ENCODE measurements at places on chromosomes 1 and 21. TPM values are rescaled to one million over a fixed set of nuclear protein-coding genes. Genes with fewer than 3 reads are reported as not detected.

The RGS4 gene
- polyA plus RNA-seq = 8.1 TPM

The SMCP gene
- not detected for polyA plus RNA-seq

The NPPA gene
- 1.8 TPM for polyA plus RNA-seq

The C1orf141 gene
- polyA plus RNA-seq = 0.22 TPM

The UTS2 gene
- polyA plus RNA-seq = 0.36 TPM

The CYP4Z1 gene
- 0.03 TPM for polyA plus RNA-seq

The COL16A1 gene
- 188 TPM for polyA plus RNA-seq

DNA sequence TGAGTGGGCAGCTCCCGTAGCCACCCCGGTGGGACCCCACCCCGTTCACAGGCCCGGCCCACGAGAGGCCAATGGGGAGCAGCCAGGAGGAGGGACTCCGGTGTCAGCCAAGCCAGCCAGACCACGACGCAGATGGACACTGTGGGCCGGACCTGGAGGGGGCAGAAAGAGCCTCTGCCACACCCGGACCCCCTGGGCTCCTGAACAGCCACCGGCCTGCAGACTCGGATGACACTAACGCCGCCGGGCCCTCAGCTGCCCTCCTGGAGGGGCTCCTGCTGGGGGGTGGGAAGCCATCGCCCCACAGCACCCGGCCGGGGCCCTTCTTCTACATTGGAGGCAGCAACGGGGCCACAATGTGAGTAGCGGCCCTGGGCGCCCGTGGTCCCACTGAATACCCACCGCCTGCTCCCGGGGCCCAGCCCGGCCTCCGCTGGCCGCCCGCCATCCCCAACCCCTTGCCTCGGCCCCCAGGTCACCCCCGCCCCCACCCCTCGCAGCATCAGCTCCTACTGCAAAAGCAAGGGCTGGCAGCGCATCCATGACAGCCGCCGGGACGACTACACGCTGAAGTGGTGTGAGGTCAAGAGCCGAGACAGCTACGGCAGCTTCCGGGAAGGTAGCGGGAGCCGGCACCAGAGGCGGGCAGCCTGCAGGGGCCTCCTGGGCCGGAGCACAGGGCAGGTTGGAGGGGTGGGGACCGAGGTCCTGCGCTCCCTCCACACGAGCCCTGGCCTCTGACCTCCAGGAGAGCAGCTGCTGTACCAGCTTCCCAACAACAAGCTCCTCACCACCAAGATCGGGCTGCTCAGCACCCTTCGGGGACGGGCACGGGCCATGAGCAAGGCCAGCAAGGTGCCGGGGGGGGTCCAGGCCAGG lies 6.5 kb downstream of the TTLL10 start:
- H3K27me3 ChIP-seq = peaks cover 8% of the 10 kb centered on the region
- no peak overlapping the region for H3K4me3 ChIP-seq
- no peaks in the 10 kb centered on the region for H3K4me1 ChIP-seq
- H3K27ac ChIP-seq = no peak overlapping the region
- no peaks in the 10 kb centered on the region for H3K36me3 ChIP-seq

DNA sequence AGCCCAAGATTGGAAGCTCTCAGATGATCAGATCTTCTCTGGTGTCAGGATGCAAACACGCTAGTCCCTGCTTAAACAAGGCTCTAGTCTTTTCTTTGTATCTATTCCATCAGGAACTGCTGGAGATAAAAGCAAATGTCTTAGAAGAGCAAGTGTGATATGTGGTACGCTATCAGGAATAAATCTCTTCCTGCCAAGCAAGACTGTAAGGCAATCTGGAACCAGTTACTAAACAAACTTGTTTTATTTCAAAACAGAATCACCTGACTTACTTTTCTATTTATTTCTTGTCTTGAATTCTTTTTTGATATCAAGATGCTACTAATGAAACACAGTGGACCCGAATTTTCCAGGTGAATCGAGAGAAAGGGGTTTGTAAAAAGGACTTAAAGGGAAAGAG lies 139.9 kb upstream of the ZNF644 start:
- no peaks in the 10 kb centered on the region for H3K27me3 ChIP-seq
- no peak overlapping the region for H3K4me3 ChIP-seq
- H3K4me1 ChIP-seq = no peaks in the 10 kb centered on the region
- no peak for DNase-seq
- no peaks in the 10 kb centered on the region for H3K36me3 ChIP-seq

GRCh38 chr1:206575165-206575893 lies 36.9 kb downstream of the EIF2D start:
- H3K27ac ChIP-seq = peak overlapping the region; percentile 32
- peak; percentile 39 for DNase-seq
- no peaks in the 10 kb centered on the region for H3K36me3 ChIP-seq
- H3K27me3 ChIP-seq = no peaks in the 10 kb centered on the region

- no peak overlapping the region for H3K27ac ChIP-seq
- no peak for DNase-seq
- no peaks in the 10 kb centered on the region for H3K4me1 ChIP-seq
- H3K4me3 ChIP-seq = no peak overlapping the region
- H3K36me3 ChIP-seq = no peaks in the 10 kb centered on the region
Observed at GRCh38 chr21:45122432-45123132, 48.2 kb downstream of the ADARB1 start.

DNA sequence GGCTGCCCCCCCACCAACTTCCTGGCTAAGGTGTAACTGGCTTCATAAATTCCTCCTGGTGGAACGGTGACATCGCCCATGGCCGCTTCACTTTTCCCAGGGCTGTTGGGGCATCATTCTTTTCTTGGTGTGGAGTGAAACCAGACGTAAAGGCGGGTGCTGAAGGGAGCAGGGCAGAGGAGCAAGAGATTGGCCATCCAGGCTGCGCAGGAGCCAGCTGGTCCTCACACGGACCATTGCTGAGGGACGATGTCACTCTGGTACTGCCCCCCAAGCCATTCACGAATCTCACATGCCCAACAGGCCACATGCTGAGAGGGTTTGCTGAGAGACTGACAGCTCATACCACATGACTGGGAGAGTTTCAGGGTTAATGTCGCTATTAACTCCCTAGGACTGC lies 10.5 kb upstream of the PKP1 start:
- peaks cover 36% of the 10 kb centered on the region for H3K27me3 ChIP-seq
- no peak overlapping the region for H3K4me3 ChIP-seq
- H3K4me1 ChIP-seq = no peaks in the 10 kb centered on the region
- DNase-seq = no peak
- no peak overlapping the region for H3K27ac ChIP-seq

- peak; percentile 57 for DNase-seq
- no peak overlapping the region for H3K27ac ChIP-seq
- no peaks in the 10 kb centered on the region for H3K36me3 ChIP-seq
- no peak overlapping the region for H3K4me3 ChIP-seq
Observed at GRCh38 chr1:181119093-181119989, 30.8 kb downstream of the IER5 start.

DNA sequence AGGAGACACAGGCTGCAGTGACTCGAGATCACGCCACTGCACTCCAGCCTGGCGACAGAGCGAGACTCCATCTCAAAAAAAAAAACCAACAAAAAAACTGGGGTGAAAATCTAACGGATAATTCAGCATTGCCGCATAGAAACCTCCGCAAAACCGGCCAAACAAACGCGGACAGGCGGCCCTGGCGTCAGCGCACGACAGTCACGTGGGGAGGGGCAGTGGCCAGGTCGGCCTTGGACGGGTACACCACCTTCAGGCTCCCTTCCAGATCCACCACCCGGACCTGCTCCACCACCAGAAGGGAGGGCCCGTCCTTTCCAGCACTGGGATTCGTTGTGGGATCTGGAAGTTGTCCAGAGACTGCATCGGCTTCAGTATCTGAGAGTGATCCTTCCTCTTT lies 8.4 kb downstream of the SMIM1 start:
- no peak for DNase-seq
- peaks cover 61% of the 10 kb centered on the region for H3K36me3 ChIP-seq
- H3K4me1 ChIP-seq = peaks cover 10% of the 10 kb centered on the region

DNA sequence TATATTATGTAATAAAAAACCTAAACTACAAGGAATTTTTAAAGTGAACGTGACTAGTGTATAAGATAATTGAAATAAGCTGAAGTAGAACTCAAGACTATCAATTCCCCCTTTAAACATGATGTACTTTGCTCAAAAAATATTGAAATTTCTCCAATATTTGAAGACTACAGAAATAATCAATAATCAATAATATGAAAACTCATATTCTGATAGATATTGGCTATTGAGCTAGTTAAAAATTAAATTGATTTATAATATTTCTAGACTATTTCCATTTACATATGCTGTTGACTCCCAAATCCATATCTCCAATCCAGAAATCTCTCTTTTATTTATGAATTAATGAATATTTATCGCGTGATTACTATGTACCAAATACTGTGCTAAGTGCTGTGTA lies 133.2 kb downstream of the USH2A start:
- DNase-seq = no peak
- no peak overlapping the region for H3K4me3 ChIP-seq
- H3K27ac ChIP-seq = no peak overlapping the region
- no peaks in the 10 kb centered on the region for H3K4me1 ChIP-seq

DNA sequence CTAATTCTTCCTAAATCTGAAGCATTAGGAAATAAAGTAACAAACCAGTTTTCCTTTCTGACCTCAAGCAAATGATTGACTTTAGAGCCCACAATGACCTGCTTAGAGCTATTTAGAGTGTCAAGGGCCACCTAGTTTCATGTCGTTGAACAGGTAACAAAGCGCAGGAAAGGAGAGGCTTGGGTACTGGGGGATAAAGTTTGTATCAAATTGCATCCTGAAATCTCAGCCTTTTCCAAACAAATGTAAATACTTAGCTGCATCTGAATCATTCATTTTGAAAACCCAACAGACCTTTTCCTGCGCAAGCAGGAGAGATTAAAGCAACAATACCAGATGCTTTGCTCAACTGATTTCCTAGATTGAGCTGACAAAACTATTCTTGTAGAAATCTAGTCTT lies 121.2 kb downstream of the NRIP1 start:
- no peaks in the 10 kb centered on the region for H3K27me3 ChIP-seq
- no peak overlapping the region for H3K27ac ChIP-seq
- DNase-seq = no peak
- no peaks in the 10 kb centered on the region for H3K36me3 ChIP-seq

- H3K27me3 ChIP-seq = no peaks in the 10 kb centered on the region
- H3K4me1 ChIP-seq = peaks cover 21% of the 10 kb centered on the region
- peak overlapping the region; percentile 59 for H3K27ac ChIP-seq
- no peak overlapping the region for H3K4me3 ChIP-seq
- DNase-seq = no peak
Observed at GRCh38 chr1:31095298-31095981, 29.9 kb upstream of the PUM1 start.

- H3K27me3 ChIP-seq = no peaks in the 10 kb centered on the region
- no peak overlapping the region for H3K4me3 ChIP-seq
- H3K4me1 ChIP-seq = peaks cover 9% of the 10 kb centered on the region
Observed at GRCh38 chr1:156276966-156277381, 5.7 kb downstream of the SMG5 start.

DNA sequence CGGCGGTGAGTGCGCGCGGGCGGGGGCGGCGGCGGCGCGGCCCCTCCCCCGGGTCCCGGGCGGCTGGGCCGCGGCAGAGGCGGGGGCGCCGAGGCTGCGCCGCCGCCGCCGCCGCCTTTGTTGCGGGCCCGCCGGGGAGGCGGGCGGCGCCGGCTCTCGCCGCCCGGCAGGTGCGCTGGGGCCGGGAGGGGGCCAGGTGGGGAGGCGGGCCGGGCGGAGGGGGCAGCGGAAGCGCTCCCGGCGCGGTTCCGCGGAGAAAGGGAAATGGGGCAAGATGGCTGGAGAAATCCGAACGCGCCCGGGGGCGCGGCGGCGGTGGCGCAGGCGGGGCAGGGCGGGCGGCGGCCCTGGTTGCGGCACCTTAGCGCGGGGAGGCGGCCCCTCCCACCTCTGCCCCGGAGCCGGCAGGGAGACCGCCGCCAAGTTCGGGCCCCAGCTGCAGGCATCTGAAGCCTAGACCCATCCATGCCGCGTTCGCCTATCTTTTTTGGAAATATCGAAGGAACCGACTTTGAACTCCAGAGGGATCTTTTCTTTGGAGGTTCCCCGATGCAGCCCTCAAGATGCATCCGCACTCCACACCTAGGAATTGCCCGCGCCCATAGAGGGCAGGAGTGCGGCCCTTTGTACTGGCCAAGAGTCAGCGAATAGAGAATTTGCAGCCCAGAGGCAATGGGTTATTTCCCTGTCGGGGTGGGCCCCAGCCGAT lies 479 bp downstream of the POGK start:
- no peaks in the 10 kb centered on the region for H3K27me3 ChIP-seq
- peak; percentile 74 for DNase-seq
- H3K36me3 ChIP-seq = peaks cover 35% of the 10 kb centered on the region
- H3K4me1 ChIP-seq = peaks cover 29% of the 10 kb centered on the region

DNA sequence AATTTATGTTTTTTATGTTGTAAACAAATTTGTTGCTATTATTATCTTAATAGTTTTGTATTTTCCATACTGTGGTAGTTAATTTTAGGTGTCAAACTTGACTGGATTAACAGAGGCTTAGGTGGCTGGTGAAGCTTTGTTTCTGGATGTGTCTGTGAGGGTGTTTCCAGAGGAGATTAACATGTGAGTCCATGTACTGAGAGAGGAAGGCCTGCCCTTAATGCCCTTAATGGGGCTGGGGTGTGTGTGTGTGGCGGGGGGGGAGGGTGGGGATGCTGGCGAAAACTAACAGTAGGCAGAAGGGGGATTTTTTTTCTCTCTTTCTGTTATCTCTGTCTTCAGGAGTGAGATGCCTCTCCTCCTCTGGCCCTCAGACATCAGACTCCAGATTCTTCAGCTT lies 1.9 kb downstream of the OR14A16 start:
- H3K27me3 ChIP-seq = no peaks in the 10 kb centered on the region
- no peak overlapping the region for H3K27ac ChIP-seq
- DNase-seq = no peak
- H3K36me3 ChIP-seq = no peaks in the 10 kb centered on the region

- peaks cover 3% of the 10 kb centered on the region for H3K27me3 ChIP-seq
- DNase-seq = no peak
- no peaks in the 10 kb centered on the region for H3K36me3 ChIP-seq
- peaks cover 8% of the 10 kb centered on the region for H3K4me1 ChIP-seq
Observed at GRCh38 chr1:2966449-2967328, 54.6 kb upstream of the ACTRT2 start.

- H3K4me1 ChIP-seq = peaks cover 28% of the 10 kb centered on the region
- peak overlapping the region; percentile 5 for H3K27ac ChIP-seq
- H3K4me3 ChIP-seq = no peak overlapping the region
- H3K36me3 ChIP-seq = no peaks in the 10 kb centered on the region
- no peak for DNase-seq
- no peaks in the 10 kb centered on the region for H3K27me3 ChIP-seq
Observed at GRCh38 chr1:41245659-41246058, 3.6 kb upstream of the SCMH1 start.

GRCh38 chr1:217747156-217747769 lies 116.1 kb downstream of the SPATA17 start:
- no peak for DNase-seq
- H3K27me3 ChIP-seq = no peaks in the 10 kb centered on the region

GRCh38 chr1:200795156-200795555 lies 56.5 kb downstream of the CAMSAP2 start:
- no peak for DNase-seq
- H3K4me3 ChIP-seq = no peak overlapping the region
- no peaks in the 10 kb centered on the region for H3K36me3 ChIP-seq
- no peak overlapping the region for H3K27ac ChIP-seq
- no peaks in the 10 kb centered on the region for H3K27me3 ChIP-seq
- H3K4me1 ChIP-seq = no peaks in the 10 kb centered on the region

DNA sequence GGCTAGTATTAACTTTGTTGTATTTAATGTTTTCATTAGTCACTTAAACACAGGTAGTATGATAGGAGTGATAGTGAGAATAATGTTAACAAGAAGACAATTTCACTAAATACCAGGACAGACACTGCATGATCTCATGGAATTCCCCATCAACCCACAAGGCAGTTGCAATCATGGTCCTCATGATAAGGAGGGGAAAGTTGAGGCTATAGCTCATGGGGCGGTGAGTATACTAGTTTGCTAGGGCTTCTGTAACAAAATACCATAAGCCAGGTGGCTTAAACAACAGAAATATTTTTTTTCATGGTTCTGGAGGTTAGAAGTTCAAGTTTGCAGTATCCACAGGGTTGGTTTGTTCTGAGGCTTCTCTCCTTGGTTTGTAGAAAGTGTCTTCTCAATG lies 115.8 kb downstream of the DSCAM start:
- no peak for DNase-seq
- no peak overlapping the region for H3K27ac ChIP-seq
- H3K27me3 ChIP-seq = no peaks in the 10 kb centered on the region
- no peak overlapping the region for H3K4me3 ChIP-seq

Data from large intestine (tissue), 12 donors.